A549 treated with dexamethasone at 1 μM for 4 hours (cell line): ENCODE measurements at places on chromosomes 2 and 18. TPM values are rescaled to one million over a fixed set of nuclear protein-coding genes. Genes with fewer than 3 reads are reported as not detected.

The TMEM178A gene
- 0.12 to 0.21 TPM (median 0.15 TPM) in 4 of 5 replicates, not detected in the other for total RNA-seq

The PRSS56 gene
- total RNA-seq = 0.08 to 0.16 TPM (median 0.12 TPM) in 4 of 5 replicates, not detected in the other

The SLC9A4 gene
- not detected in 5 replicates for total RNA-seq

The NT5DC4 gene
- 0.05 TPM in 1 of 5 replicates, not detected in the others for total RNA-seq

The BOLL gene
- total RNA-seq = not detected in 5 replicates
